ENCODE measurements at places on chromosomes 5 and 9.
A peak's percentile ranks its signal among the peaks of the same experiment; 100 is the strongest.

GRCh38 chr5:81068635-81069034, 108.5 kb downstream of the RASGRF2 start:
- no peak for DNase-seq

- no peak for DNase-seq
These were observed 9.2 kb downstream of the ENC1 start for GRCh38 chr5:74631081-74631953.

DNA sequence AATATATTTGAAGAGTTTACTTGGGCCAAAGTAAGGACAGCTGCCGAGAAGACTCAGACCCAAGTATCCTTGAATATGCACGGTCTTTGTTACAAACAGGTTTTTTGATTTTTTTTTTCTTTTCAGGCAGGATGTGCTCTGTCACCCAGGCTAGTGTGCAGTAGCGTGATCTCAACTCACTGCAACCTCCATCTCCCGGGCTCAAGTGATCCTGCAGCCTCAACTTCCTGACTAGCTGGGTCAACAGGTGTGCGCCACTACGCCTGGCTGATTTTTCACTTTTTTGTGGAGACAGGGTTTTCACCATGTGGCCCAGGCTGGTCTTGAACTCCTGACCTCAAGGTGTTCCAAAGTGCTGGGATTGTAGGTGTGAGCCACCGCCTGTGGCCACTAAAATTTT, 27.4 kb downstream of the JMY start:
- no peak for DNase-seq

DNA sequence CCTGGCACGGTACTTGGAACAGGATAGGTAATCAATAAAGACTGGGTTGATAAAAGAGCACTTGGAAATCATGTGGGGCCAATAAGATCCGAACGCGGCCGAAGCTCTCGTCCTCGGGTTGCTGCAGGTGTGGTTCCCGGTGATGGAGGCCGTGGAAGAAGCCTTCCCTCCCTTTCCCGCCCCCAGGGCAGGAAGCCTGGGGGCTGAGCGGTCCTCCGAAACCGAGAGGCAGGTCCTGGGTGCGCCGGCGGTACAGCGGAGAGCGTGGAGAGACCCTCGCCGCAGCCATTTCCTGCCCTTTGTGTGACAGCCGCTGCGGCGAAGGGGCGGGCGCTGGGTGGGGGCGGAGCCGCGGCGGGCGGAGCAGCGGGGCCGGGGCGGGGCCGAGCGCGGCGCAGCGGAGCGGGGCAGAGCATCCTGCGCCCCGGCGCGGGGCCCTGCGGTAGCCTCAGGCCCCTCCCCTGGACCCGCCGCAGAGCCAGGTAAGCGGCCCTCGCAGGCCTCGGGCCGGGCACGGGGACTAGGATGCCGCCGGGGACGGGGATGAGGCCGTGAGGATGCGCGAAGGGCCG, at the start of gene CYFIP2:
TSS of gene CYFIP2 (plus strand) at position 410 of the 572 bp plus-strand sequence. CDS start 19,239 bp downstream, outside the sequence.
- peak; percentile 66 for DNase-seq

GRCh38 chr9:36934478-36935065, 99.5 kb downstream of the PAX5 start:
- no peak for DNase-seq

- DNase-seq, result peak; percentile 26
These were observed 15.0 kb downstream of the SEMA4D start for GRCh38 chr9:89482901-89483361.

DNA sequence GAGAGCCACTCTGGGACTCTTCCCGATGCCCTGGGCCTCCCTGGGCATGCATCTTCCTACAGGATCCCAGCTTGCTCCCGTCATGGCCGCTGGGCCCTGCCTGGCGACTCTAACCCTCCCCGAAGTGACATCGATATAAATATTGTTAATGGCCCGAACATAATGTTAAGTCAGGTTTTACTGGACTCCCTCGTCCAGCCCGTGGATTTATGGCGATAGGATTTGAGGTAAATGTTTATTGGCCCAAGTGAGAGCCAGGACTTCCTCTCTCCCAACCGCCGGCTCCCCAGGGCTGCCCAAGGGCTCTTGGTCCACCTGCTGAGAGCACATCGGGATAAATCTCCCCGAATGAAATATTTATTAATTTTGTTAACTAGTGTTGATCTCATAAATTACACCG, 246.3 kb downstream of the PBX3 start:
- no peak for DNase-seq

- DNase-seq, result no peak
These were observed 53.6 kb downstream of the RAB24 start for GRCh38 chr5:177249761-177250537.

GRCh38 chr5:31587546-31587945, 51.4 kb upstream of the PDZD2 start:
- no peak for DNase-seq

DNA sequence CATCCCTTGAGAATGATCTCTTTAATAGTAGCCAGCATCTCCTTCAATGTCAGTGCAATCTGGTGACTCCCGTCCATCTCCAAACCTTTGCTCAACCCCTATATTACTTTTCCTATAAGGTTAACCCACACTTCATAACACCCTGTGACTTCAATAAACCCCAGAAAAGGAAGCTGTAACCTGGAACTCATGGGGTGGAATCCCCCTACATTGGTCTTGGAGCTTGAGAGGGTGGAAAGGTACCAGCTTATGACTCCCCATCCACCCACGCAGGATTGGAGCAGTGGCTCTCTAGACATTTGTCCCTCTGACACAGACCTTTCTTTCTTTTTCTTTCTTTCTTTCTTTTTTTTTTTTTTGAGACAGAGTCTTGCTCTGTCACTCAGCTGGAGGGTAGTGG, 54.7 kb upstream of the ZFR start:
- no peak for DNase-seq

- no peak for DNase-seq
These were observed 2.3 kb upstream of the OTP start for GRCh38 chr5:77640589-77641396.

DNA sequence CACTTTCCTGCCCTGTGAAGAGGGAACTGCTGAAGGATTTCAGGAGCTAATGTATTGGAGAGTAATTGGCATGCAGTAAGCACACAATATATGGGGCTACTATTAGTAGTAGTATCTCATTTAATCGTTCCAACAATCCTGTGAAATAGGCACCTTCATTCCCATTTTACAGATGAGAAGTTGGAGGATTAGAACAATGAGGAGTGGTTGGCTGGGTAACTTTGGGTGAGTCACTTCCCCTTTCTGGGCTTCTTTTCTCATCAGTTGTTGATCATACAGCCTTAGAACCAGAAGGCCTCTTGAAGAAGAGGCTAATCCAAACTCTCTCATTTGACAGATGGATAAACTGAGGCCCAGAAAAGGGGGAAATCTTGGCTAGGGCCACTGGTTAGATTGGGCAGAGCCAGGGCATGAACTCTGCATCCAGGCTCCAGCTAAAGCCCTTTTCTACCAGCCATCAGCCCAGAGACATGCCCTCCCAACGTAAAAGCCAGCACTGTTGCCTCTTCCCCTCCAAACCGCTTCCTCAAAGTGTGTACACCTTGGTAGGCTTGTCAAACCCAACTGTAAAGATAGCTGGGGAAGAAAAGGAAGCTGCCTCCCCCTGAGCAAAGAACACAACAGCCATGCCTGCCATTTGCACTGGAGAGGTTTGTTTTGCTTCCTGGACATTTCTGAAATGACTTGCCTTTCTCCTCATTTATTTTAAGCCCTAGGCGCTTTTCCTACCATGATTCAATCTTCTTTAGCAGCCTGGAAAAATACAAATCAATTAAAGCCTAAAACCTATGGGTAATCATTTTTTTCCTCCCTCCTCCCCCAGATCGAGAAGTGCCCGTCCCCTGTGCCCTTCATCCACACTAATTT, 992 bp downstream of the SPACA9 start:
- DNase-seq, result no peak

GRCh38 chr5:89542736-89543135, 659.8 kb upstream of the MEF2C start:
- no peak for DNase-seq

DNA sequence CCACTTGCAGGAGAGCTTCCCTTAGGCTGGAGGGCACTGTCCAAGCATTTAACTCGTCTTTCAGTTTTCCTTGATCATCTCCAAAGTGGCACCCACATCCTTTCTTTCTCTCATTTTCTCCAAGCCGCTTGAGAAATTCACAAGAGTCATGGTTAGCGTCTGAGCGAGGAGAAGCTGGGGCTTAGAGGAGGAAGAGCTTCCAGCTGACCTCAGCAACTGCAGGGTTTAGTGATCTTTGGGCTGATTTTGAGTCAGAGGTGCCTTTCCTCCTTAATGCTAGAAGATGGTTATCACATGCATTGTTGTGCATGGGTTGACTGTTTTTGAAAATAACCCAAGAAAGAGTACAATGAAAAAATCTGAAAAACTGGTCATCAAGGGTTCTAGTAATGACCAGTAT, 134.7 kb downstream of the GADD45G start:
- DNase-seq, result no peak

- no peak for DNase-seq
These were observed 792.4 kb downstream of the PTPRD start for GRCh38 chr9:9820436-9820835.

DNA sequence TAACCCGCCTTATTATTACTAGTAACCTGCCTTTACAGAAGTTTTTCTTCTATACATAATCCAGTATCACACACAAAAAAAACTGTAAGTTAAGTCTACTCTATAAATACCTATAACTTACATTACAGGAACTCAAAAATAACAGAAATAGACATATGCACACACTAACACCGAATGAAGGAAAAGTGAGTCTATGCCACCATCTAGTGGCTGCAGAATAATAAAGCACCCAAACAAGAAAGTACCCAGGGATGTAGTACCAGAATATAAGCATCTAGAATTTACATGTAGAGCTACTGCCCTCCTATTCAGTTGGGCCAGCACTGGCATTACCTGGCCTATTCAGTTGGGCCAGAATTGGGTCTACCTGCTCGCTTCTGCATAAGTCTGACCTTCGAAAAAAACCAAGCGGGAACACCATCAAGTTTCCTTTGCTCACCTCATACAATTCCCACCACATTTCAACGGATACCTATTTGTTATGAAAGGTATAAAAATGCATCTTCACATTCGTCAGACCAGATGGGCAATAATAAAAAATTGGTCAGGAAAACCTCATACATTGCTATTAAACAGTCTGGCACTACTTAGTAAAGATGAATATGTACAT, 4.0 kb upstream of the NIPSNAP3A start:
- DNase-seq, result peak; percentile 31

DNA sequence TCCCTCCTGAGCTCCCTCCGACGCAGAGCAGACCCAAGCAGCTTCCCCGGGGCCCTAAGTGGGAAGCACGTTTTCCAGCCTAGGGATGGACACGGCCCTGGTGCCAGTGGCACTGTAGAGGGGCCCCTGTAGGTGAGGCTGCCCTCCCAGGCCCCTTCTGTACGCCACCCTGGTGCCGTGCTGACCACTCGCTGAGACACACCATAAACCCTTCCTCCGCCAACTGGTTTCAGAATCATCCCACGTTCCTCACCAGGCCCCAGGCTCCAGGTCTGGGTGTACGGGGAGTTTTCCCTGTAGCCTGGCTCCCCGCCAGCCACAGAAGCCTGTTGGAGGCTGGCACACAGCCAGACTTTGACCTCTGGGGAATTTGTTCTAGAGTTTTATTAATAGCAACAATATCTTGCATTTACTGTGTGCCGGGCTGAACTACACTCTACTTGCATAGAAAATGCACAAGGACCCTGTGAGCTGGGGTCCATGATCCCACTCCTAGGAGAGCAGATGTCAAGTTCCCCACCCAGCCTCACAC, 18.2 kb upstream of the WDR38 start:
- DNase-seq, result peak; percentile 62

- no peak for DNase-seq
These were observed 495.7 kb upstream of the CYLC2 start for GRCh38 chr9:102499468-102499867.

DNA sequence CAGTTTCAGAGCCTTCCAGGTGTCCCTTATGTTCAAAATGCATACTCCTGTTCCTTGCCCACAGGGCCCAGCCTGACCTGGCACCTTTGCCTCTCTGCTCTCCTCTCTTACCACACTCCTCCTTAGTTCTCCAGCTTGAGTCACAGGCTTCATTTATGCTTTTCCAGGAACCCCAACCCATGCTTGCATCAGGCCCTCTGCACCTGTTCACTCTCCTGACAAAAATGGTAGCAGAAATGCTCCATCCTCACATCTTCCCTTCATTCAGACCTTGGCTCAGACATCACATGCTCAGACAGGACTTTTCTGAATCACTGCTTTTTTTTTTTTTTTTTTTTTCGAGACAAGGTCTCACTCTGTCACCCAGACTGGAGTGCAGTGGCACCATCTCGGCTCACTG, 15.1 kb upstream of the RNF145 start:
- DNase-seq, result no peak

- no peak for DNase-seq
These were observed 18.1 kb downstream of the LPCAT1 start for GRCh38 chr5:1505506-1506241.

- DNase-seq, result no peak
These were observed 153.7 kb downstream of the TMEM232 start for GRCh38 chr5:110572729-110573128.

- DNase-seq, result no peak
These were observed 3.7 kb downstream of the B4GALT7 start for GRCh38 chr5:177603631-177604030.

DNA sequence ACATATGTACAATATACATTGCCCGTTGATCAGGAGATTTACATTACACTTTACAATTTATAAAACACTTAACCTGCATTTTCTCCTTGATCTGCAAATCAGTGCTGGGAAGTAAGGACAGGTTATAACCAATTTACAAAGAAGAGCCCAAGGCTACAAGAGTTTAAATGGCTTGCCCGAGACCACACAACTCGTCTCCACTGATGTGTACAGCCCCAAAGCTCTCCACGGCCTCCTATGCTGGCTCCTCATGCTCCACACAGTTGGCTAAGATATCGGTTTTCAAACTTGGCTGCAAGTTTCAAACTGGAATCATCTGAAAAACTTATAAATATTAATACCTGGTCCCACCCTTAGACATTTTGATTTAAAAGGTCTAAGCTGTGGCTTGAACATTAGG, 10.3 kb downstream of the ACTL7B start:
- DNase-seq, result no peak

- DNase-seq, result no peak
These were observed 68.1 kb upstream of the SPOCK1 start for GRCh38 chr5:137567226-137567625.

DNA sequence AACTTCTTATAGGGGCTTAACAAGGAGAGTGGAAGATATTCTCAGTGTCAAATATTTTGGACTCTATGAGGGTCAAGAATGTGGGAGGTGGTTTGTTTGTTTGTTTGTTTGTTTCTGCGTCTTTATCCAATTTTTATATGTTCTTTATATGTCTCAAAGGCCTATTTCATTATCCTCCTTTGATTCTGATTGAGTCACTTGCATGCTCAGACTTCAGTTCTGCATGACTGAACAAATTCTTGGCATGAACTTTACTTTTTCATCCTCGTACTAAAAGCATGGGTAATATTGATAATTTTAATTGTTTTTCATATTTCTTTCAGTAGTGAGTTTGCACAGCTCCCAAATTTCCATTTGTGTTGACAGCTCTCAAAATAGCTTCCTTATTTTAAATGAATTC, 19.2 kb upstream of the ERBIN start:
- DNase-seq, result no peak

Data from left hindlimb (tissue), 1 donor.